Activated CD8-positive, alpha-beta memory T cell treated with anti-CD3 and anti-CD28 coated beads, Interleukin-2, amount 10 ng/mL, durations not matched to agents 7 days and 5 days (primary cell): ENCODE measurements at places on chromosomes 7 and 10. TPM values are rescaled to one million over a fixed set of nuclear protein-coding genes. Genes with fewer than 3 reads are reported as not detected.

The ATP6V0A4 gene
- not detected for total RNA-seq

DNA sequence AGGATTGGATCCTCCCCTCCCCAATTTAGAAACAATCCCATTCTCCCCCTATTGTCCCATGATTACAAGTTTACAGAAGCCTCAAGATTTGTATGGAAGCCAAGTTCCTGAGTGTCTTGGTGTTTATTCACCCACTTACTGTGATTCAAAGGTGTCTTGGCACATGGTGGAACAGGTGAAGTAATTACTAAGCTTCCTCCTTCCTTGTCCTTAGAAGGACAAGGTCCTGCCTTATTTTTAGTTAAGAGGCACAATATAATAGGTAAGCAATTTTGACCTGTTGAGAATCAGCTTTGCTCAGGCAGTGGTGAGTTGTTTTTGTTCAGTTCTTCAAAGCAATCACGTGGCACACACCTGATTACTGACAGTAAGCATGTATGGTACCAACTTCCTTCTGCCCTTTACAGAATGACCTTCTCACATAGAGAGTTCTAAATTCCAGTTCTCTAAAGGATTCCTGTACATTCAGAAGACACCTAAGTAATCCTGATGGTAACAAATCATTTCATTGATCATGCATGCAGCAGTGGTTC is 60.7 kb upstream of the SLC13A1 start:
- DNase-seq: no peak

- no peak for DNase-seq
Observed at GRCh38 chr10:101906586-101907183, 63.1 kb upstream of the KCNIP2 start.

GRCh38 chr10:14435976-14436632 is 105.4 kb upstream of the FRMD4A start:
- no peak for DNase-seq

GRCh38 chr10:58840840-58841435 is 328.3 kb downstream of the BICC1 start:
- DNase-seq: no peak

GRCh38 chr7:28573651-28574301 is 161.5 kb downstream of the CREB5 start:
- DNase-seq: no peak

DNA sequence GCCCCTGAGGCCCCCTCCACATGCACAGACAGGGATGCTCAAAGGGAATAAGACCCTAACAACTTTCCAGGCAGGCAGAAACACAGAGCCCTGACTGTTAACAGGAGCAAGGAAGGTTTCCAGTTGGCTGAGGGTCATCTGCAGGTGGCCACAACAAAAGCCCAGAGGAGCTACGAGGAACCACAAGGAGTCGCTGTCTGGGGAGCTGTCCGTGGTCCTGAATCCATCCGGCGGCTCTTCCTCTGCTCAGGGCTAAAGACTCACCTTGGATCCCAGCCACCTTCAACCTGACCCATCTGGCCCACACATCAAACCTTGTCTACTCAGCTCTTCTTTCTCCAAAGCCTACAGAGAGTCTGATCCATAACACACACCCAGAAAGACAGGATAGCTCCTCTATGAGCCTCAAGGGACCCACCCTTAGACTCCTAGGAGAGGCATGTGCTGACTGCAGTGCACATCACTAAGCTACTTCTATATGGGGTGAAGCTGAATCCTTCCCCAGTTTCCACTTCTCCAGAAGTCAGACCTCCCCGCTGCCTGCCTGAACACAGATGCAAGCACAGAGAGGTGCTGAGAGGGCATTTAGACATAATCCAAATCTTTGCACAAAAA is 104.0 kb downstream of the SLIT1 start:
- DNase-seq: peak; percentile 70

The PPP1R17 gene
- total RNA-seq: not detected

The PNLIP gene
- not detected for total RNA-seq

- no peak for DNase-seq
Observed at GRCh38 chr7:37430171-37430570, 18.5 kb downstream of the ELMO1 start.

GRCh38 chr7:100583132-100584053 is 2.5 kb downstream of the LRCH4 start:
- peak; percentile 92 for DNase-seq

DNA sequence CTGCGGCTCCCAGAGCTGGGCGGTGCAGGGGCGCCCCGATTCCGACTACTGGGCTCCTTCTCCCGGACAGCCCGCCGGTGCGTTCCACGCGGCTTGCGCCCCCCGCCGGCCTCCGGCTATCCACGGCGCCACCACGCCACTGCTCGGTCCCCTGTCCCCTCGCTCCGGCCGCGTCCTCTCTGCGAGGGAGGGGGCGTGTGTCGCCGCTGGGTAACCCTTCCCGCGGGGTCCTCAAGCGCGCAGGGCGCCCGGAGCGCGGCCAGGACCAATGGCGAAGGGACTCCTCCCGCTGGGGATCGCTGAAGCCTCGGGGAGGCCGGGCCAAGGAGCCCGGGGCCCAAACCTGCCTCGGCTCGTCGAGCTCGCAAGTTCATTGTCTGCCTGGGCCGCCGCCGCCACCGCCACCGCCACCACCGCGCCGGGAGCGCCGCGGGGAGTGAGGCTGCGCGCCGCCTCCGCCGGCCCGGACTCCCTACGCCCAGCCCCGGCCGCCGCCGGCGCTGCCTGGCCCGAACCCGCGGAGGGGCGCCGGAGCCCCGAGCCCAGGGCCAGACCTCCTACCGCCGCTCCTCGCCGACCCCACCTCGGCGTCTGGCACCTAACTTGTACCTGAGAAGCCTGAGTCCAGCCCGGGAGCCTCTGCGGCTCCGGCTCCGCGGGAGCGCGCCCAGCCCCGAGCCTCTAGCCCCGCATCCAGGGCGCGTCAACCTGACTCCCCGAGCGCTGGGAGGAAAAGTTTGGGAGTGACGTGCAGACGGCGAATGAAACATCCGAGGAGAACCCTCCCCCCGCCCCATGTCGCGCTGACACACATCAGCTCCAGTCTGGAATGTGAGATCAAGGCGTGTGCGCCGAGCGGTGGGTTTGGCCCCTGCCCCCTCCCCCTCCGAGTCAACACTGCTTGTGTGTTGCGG is at the start of gene CHST15:
TSS of gene CHST15 (minus strand) at position 739 of the 914 bp plus-strand sequence. CDS start 47,386 bp downstream, outside the sequence.
- DNase-seq: no peak

DNA sequence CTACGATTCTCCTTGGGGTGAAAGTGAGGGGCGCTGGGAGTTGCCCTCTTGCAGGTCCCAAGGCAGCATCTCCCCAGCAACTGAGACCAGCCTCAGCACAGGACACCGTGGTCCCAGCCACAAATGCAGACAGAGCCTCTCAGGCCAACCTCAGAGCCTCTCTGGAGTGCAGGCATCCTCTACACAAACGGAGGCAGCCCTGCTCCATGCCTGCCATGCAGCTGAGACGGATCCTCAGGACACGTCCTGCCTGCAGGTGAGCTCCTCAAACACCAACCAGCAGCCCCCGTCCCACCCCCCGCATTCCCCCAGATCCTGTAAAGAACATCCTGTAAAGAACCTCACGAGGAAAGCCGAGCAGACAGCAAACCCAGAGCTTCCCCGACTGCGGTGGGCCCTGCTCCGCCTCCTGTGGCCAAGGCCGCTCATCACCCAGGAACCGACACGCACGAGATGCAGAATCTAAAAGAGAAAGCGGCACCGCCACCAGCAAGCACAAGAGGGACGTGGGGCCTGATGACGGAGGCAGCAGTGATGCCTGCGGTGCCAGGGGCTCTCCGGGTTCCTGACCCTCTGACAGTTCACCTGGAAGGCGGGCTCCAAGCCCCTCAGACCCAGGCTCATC is 186.9 kb downstream of the PTPRN2 start:
- DNase-seq: no peak

DNA sequence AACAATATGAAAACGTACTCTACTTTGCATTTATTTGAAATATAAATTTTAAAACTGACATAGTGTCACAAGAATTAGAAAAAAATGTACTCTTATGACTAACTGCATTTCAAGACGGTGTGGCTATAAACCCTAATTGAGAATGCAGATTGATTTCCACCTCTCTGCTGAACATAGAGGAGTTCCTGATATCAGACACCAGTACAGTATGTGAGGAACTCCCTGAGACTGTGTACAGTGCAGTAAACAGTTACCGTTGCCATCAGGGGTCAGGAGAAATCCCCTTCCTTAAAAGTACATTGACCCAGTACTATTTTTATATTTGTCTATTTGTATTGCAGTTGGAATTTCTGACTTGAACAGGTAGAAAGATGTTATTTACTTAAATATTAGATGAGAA is 61.8 kb upstream of the DKK1 start:
- DNase-seq: no peak

GRCh38 chr7:55476852-55477780 is 95.2 kb downstream of the VOPP1 start:
- no peak for DNase-seq

GRCh38 chr10:43196981-43197833 is 59.0 kb downstream of the CSGALNACT2 start:
- peak; percentile 37 for DNase-seq

DNA sequence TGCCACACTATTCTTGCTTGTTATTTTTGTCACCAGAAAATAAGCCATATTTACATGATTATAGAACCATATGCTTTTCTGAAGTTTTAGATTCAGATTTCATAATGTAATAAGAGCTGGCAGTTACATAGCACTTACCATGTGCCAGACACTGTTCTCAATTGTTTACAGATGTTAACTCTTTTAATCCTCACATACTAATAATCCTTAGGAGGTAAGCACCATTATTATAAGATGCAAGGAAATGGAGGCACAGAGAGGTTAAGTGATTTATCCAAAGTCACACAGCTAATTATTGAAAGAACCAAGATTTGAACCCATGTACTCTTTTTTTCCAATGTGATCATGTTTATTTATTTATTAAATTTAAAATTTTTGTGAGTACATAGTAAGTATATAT is 57.2 kb downstream of the CREB5 start:
- no peak for DNase-seq

GRCh38 chr7:12067156-12067831 is 143.8 kb upstream of the TMEM106B start:
- DNase-seq: peak; percentile 59

DNA sequence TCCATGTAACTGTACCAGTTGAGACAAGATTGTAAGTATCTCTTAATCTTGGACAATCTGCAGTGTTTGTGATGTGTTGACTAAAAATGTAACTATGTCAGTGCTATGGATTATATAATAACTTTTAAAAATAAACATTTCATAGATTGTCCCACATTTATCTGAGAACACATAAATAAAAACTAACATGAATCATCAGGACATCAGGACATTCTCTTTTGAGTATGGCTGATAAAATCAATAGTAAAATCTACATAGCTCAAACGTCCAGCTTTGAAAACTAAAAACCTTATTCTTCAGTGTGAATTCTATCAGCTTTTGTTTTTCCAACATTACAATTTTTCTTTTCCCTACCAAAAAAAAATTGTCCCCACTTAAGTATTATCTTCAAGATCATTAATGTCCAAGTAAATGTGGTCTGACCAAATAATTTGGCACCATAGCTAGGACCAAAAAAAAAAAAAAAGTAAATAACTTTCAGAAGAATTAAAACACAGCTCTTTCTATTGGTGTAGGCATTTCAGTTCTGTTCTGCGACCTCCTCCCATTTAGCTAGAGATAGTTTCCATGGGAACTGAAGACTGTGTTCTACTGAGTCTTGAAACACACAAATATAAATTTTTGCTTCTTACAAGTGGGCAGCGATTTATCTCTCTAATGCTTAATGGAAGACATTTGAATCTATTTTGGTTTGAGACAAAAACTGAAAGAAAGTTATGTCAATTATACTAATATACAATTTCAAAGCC is 123.0 kb upstream of the SGCE start:
- DNase-seq: no peak

DNA sequence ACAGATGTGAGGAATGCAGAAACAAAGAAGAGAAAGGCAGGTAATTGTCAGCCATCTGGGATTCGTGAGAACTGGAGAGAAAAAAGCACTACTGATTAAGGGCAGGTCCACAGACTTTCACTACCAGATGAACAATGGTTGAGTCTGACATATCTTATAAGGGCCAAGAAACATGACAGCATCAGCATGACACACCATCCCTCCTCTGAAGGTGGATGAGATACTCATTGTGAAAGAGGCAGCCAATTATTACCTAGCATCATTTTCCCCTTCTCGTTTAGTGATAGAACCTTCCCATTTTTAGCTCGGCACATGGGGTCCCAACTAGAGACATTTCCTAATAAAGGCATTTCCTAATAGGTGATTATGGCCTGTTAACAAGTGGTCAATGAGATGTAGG is 19.2 kb upstream of the MET start:
- no peak for DNase-seq

DNA sequence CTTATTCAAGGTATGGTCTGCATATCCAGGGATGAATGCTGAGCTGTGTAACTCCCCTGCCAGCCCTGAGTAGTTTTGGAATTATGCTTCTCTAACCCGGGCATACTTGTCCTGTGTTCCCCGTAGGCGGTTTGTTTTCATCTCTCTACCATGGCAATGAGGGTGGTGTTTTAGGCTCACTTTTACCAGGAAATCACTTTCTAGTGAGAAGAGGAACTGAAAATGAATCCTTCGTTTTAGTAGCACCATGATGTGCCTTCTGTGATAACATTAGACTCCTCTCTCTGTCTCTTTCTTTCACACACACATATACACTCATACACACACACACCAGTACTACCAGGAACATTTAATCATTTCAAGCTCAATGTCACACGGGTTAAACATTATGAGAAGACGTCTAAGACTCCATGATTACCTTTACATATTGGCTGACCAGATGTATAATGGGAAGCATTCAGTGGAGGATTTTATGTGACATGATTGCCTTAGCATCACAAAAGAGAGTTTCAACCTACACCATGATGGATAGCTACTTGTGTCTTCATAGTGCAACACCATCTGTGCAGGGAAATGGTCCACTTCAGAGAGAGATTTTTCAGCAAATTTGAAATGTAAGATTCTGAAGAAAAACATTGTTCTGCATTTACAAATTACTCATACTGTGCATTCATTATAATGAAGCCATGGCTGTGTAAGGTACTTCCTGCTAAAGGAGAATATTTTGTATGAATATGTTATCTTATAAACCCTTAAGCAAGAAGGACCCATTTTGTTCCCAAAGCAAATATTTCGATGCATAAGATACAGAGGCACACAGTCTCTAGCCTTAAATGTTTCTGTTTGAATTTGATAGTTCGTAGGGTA is 31.0 kb upstream of the PFKP start:
- DNase-seq: no peak
